GM04504 (cell line): ENCODE measurements at places on chromosomes 13 and 19.

GRCh38 chr13:54016542-54016941, 987.9 kb downstream of the OLFM4 start:
- DNase-seq: no peak

- no peak for DNase-seq
Measured at GRCh38 chr13:26509491-26509890, 48.0 kb upstream of the WASF3 start.

GRCh38 chr19:21328406-21328805, 804 bp downstream of the ZNF708 start:
- no peak for DNase-seq

DNA sequence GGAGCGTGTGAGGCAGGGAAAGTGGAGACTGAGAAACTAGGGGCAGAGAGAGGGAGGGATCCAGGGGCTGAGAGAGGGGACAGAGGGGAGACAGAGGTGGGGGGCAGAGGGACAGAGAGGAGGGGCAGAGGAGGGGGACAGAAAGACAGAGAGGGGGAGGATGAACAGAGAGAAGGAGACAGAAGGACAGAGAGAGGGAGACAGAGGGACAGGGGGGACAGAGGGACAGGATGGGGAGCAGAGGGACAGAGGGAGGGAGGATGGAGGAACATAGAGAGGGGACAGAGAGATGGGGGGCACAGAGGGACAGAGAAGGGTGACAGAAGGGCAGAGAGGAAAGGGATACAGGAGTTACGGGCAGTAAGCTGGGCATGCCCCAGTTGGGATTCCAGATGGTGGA, 14.7 kb upstream of the NANOS2 start:
- DNase-seq: no peak

DNA sequence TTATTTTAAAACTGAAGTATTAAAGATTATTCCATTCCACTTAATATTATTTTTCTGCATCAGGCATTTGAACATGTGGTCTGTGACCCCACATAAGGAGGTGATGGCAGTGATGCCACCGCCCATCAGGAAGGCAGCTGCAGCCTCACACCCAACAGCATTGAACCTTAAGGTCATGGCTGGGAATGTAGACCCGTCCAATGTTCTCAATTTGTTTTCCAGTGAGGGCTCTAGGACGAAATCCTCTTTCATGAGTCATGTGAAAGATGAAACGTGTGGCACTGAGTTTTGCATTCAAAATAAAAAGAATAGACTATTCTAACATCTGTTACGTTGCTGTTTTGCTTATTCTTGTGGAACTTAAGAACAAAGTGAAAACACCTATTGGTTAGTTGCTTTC, 74.5 kb upstream of the ANKRD10 start:
- DNase-seq: no peak

DNA sequence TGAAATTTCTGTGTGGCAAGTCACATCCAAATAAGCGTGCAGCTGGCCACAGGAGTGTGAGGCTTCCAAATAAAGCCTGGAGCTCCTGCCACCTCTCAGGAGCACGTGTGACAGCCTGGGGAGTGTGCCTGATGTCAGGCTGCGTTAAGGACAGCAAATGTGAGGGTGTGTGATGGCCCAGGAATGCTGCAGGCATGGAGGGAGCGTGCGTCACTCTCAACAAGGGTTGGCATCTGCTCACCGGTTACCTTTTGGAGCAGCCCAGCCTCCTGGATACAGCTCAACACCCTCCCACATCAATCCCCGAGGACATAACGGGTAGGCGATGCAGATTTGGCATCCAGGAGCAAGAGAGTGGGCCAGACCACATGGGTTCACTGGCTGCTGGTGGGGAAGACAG, 19.0 kb downstream of the NUMBL start:
- no peak for DNase-seq
